ENCODE measurements at places on chromosomes 2 and 18. TPM values are rescaled to one million over a fixed set of nuclear protein-coding genes. Genes with fewer than 3 reads are reported as not detected.

Gene EVA1A
- 28.7 TPM for total RNA-seq

Gene CYTIP
- total RNA-seq, result not detected

Gene TUBA4B
- total RNA-seq, result not detected

Gene REEP1
- total RNA-seq, result not detected

Gene OBSL1
- total RNA-seq, result 32.6 TPM

Gene FTCDNL1
- 1.0 TPM for total RNA-seq
